ENCODE measurements at places on chromosomes 13 and 19. TPM values are rescaled to one million over a fixed set of nuclear protein-coding genes. Genes with fewer than 3 reads are reported as not detected.

The LYL1 gene
- total RNA-seq, result 0.87 TPM

The RINL gene
- total RNA-seq, result 0.68 TPM

The CALR3 gene
- total RNA-seq, result 0.06 TPM

The VMAC gene
- 6.7 TPM for total RNA-seq

The FREM2 gene
- not detected for total RNA-seq

The COX6B2 gene
- total RNA-seq, result not detected
